Effector memory CD8-positive, alpha-beta T cell (primary cell): ENCODE measurements at places on chromosomes 4 and X.

DNA sequence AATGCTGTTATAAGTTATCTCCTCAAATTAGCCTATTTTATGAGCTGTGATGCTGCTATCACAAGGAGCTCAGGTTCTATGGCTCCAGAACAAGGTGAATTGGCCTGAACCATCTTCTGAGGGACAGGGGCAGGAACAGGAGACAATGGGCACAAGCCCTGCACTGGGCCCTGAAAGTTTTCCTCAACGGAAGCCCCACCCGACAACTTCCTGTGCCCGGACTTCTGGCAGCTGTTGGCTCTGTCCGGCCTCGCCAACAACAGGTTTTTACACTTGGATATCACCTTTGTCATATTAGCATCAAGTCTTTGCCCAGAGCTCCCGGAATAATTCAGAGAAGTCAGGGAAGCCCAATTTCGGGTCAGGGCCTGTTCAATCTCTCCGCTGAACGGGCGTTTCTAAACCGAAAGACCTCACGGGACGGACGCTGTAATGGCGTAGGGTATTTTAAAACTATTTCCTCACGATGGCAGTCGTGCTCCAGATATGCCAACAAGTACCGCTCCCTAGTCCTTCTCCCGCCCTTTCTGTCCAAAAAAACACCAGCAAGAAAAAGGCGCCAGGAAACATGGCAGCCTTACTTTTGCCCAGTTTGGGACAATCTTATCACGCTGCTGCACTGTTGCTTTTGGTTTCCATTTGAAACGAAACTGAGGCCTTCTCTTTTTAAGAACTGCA, 201.0 kb upstream of the STK26 start:
- DNase-seq, result no peak

DNA sequence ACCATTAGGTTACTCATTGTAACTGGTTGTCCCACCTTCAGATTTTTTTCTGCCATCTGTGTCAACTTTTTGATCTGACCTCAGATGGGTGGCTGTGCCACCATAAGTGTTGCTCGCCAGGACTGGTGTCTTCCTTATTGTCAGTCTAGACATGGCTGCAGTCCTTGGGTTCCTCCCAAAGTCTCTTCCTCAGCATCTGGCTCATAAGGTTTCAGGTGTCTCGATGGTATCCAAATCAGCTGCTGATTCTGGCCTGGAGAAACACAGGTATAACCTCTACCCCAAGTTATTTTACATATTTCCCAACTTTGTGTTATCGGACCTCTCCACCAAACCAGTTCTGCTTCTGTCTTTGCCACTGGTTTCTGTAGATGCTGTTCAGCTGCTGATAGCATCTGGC, 158.5 kb downstream of the ZNF518B start:
- DNase-seq, result no peak

- no peak for DNase-seq
Observed at GRCh38 chr4:74054483-74055047, 16.1 kb upstream of the CXCL3 start.

- no peak for DNase-seq
Observed at GRCh38 chr4:151564321-151564720, 155.3 kb downstream of the FHIP1A start.

DNA sequence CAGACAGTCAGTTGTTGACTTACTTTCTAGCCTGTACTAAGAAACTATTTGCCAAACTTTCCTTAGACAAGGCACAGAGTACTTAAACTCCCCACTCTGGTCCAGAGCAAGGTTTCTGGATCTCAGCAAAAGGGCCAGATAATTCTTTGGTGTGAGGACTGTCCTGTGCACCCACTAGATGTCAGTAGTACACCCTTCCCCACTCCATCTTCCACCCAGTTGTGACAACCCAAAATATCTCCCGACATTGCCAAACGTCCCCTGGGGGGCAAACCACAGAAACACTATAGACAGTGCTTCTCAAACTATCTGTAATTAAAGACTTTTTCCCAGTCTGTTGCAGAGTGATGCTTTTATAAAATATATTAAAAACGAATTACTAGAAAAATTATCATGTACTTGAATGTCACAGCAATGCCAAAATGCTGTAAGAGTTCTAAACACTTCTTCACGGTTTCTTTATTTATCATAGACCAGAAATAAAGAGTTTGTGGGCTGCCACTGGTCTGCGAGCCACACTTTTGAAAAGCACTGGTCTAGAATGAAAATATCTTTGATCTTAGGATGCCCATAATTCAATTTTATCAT, 203.5 kb downstream of the PRDM5 start:
- no peak for DNase-seq

- DNase-seq, result no peak
Observed at GRCh38 chr4:140188975-140189374, 35.0 kb upstream of the MAML3 start.

GRCh38 chr4:86441175-86441936, 81.5 kb upstream of the MAPK10 start:
- DNase-seq, result no peak

GRCh38 chrX:101956556-101956955, 24.7 kb upstream of the ZMAT1 start:
- DNase-seq, result no peak

- no peak for DNase-seq
Observed at GRCh38 chrX:52824608-52825007, 13.5 kb downstream of the XAGE5 start.

GRCh38 chrX:22800806-22801205, 199.0 kb upstream of the DDX53 start:
- DNase-seq, result no peak

GRCh38 chr4:147717878-147718277, 14.0 kb upstream of the ARHGAP10 start:
- DNase-seq, result no peak

GRCh38 chrX:21738210-21738949, 19.5 kb downstream of the SMPX start:
- DNase-seq, result no peak

GRCh38 chr4:8791609-8792008, 80.0 kb downstream of the HMX1 start:
- no peak for DNase-seq

- no peak for DNase-seq
Observed at GRCh38 chr4:76206222-76206942, 7.2 kb downstream of the SCARB2 start.

DNA sequence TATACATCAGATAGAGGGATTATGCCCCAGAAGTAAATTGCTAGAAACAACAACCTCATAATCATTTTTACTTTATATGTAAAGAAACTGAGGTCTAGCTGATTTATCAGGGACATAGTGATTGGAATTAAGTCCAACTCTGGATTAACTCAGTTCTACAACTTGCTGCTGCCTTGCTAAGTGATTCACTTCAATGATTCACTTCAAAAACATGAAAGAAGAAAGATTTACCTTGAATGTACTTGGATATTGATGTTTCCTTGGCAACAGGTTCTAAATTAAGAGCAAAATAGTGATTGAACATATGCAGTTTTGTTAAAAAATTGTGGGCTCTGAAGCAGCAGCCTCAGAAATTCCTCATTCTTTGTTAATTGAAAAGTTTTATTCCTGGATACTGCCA, 99.8 kb upstream of the H2AZ1 start:
- DNase-seq, result no peak

DNA sequence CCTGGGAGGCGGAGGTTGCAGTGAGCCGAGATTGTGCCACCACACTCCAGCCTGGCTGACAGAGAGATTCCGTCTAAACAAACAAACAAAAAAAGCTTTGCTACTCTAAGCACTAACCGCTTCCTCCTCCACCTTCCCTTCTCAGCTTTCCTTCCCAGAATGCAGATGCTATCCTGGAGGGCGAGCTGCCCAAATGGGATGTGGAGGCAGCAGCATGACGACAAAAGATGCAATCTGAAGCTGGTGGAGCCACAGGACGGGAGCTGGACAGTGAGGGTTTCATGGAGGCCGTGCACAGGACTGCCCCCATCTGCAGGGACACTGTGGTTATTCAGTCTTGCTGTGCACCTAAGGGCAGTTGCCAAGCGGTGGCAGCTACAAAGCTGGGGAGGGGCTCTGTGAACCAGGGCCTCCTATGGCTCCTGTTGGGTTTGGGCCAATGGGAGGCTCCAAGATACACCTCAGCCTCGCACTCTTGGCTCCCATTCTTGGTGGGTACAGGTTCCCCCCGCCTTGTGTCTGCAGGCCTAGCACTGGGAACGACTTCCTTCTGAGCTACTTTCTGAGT, 47.4 kb downstream of the WDR1 start:
- DNase-seq, result no peak

DNA sequence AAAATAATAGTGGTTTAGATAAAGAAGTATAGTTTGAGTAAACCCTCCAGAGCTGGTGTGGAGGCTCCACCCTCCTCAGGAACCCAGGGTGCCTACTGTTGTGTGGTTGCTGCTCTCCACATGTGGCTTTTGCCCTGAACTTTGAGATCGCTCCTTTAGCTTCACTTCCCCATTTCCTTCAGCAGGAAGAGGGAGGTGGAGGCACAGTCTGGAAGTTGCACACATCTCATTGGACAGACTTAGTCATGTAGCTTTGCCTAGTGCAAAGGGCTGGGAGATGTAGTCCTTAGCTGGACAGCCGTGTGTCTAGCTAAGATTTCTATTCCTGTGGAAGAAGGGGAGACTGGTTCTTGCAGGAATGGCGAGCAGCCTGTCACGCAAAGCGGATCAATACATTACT, 37.9 kb downstream of the RGS12 start:
- DNase-seq, result no peak

DNA sequence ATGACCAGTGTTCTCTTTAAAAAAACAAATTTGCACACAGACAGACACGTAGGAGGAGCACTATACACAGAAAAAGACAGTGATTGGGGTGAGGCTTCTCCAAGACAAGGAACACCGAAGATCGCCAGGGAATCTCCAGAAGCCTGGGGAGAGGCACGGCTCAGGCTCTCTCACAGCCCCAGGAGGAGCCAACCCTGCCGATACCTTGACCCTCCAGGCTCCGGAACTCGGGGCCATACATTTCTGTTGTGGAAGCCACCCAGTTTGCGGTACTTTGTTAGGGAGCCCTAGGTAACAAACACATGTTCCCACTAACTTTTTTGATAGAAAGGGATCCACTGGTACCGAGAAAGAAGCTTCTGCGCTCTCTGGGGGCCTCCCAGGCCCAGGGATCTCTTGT, 55.8 kb downstream of the DCTD start:
- no peak for DNase-seq

DNA sequence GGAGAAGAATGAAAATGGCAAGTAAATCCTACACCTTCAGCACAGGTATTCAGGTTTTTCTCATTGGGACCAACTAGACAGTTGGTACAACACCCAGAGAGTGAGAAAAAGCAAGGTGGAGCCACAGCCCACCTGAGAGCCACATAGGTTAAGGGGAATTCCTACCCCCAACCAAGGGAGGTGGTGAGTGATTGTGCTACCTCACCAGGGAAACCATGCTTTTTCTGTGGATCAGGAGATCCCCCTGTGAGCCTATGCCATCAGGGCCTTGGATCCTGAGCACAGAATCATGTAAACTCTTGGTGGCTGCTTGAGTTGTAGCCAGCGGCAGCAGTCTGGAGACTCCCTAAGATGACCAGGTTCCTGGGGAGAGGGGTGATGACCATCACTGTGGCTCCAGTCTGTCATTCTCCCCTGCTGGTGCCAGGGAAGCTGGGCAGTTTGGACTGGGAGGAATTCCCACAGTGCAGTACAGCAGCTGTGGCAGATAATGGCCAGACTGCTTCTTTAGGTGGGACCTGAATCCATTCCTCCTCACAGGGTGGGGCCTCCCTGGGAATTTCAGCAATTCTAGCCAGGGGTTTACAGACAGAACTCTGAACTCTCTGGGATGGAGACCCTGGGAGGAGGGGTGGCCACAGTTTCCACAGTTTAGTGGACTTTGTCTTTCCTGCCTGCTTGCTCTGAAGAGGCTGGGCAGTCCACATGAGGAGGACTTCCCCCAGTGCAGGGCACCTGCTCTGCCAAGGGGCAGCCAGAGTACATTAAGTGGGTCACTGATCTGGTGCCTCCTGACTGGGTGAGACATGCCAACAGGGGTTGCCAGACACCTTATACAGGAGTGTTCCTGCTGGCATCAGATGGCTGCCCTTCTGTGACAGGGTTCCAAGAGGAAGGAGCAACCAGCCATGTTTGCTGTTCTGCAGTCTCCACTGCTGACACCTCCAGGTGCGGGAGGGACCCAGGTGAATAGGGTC, 43.2 kb downstream of the PARM1 start:
- no peak for DNase-seq

DNA sequence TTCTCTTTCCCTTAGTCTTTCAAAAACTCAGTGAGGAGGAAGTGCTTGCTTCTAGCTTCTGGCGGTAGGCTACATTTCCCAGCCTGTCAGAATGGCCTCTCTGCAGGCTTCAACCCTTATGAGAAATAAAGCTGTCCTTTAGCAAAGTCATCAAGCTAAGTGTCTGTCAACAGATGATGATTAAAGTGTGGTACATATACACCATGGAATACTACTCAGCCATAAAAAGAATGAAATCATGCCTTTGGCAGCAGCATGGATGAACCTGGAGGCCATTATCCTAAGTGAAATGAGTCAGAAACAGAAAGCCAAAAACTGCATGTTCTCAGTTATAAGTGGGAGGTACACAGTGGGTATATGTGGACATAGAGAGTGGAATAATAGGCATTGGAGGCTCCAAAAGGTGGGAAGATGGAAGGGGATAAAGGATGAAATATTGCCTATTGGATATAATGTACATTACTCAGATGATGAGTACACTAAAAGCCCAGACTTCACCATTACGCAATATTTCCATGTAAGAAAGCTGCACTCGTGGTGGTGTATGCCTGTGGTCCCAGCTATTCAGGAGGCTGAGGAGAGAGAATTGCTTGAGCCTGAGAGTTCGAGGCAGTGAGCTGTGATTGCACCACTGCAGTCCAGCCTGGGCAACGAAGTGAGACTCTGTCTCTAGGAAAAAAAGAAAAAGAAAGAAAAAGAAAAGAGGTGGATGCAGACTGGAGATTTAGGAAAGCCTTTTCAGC, 7.9 kb downstream of the TRIM2 start:
- DNase-seq, result no peak

GRCh38 chr4:79576429-79576753, 168.4 kb upstream of the GK2 start:
- DNase-seq, result no peak

GRCh38 chr4:142467088-142467487, 379.0 kb downstream of the INPP4B start:
- no peak for DNase-seq

GRCh38 chrX:119778829-119779228, 12.6 kb downstream of the RPL39 start:
- DNase-seq, result no peak

DNA sequence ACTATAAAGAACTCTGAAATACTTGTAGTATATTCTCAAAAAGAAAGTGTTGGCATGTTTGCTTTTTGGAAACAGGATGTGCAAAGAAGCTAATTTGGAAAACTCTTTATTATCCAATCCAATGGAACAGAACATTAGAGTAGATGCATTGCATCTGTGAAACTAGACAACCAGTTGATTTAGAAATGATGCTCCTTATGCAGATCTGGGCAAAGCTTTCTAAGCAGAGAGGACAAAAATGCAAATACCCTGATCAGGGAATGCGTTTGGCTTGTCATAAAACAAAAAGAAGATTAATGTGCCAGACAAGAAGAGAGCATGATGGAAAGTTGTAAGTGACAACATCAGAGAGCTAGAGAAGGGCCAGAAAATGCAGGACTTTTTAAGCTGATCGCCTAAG, 142.3 kb downstream of the RCHY1 start:
- DNase-seq, result no peak

- DNase-seq, result no peak
Observed at GRCh38 chr4:617644-618641, 7.4 kb upstream of the PDE6B start.

- no peak for DNase-seq
Observed at GRCh38 chr4:86825511-86825910, 23.7 kb downstream of the SLC10A6 start.

GRCh38 chrX:11899091-11899490, 141.1 kb downstream of the MSL3 start:
- no peak for DNase-seq
